ENCODE measurements at places on chromosomes 11 and 22. TPM values are rescaled to one million over a fixed set of nuclear protein-coding genes. Genes with fewer than 3 reads are reported as not detected.

DNA sequence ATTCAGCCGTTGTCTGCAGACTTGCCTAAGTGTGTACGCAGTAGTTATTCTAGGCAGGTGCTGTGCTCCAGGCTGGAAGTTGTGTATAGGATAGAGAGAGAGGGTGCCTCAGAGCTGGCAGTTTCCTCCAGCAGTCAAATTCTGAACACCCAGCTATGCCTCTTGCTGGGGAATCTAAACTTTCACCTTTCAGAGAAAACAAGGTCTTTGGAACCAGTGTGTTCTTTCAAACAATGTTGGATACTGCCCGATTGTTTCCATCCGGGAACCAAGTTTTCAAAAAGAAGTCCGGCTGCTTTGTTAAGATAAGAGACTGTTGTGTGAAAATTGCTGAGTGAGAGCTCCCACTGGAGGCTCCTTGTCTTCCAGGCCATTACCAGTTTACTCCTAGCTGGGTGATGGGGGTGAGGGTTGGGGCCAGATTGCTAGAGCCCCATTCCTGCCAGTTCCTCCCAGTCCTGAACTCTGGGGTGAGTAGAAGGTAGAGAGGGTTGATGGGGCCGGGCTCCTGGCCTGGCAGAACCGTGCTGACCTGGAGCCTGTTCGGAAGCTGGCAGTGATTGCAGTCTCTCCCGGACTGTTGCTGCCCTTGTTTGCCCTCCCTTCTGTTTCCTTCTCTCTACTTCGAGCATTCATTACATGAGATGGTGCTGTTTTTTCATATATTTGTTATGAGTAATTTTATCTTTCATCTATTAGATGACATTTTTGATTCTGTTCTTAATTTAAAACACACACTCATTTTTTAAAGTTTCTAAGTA lies 150.2 kb downstream of the TEAD1 start:
- no peak for DNase-seq

DNA sequence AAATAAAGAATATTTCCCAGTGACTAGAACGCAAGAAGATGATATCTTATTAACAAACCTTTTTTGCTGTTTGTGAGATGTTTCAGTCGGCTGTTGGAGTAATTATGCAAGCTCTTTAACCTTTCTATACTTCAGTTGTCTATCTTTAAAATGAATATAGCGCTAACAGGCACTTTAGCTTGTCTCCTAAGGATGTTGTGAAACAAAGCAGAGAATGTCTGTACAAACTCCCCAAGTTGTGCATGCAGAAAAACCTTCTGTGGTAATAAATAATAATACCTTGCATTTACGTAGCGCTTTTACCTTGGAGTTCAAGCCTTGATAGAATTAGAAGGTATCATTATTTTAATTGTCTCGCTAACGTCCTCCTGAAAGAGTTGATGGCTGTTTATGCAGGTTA lies 1.9 kb upstream of the KDM2A start:
- DNase-seq: no peak

GRCh38 chr11:107042748-107043147 lies 24.5 kb upstream of the GUCY1A2 start:
- DNase-seq: no peak

DNA sequence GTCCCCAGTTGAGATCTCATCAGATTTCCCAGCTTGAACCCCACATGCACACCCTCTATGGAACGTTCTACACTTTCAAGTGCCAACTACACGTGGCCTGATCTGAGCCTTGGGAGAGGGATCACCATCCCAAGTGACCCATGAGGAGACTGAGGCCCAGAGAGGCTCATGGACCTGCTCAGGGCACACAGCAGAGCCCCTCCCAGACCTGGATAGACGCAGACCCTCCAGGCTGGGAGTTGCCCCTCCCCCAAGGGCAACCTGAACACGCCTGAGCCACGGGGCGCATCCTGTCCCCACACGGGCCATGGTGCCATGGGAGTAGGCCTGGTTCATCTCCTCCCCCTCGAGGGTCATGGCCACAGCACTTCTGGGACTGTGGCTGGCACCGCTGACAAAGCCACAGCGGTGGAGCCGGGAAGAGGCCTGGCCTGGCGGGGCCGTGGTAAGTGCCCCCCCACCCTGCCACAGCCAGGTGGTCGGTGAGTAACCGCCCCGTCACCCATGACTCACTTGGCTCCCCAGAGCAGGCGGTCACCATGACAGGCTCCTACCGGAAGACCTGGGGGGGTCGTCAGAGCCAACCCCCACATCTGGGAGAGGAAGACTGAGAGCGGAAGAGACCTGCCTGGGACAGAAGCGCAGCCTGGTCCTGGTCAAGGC lies 8.1 kb downstream of the WNT7B start:
- no peak for DNase-seq

DNA sequence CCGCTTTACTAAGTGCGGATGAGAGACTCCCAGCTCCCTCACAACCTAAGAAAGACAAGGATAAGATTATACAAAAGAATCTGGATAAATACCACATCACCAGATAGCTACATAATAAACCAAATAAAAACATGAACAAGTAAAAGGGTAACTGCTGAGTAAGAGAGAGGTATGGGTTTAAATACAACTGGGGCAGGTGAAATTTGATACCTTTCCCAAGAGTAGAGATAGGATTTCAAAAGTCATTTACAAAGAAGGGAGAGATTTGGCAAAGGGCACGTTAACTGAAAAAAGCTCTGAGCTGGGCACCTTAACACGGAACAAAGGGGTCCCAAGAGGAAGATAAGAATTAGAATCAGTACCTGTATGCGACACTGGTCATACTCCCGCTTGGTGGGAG lies 1.7 kb downstream of the UBXN1 start:
- DNase-seq: no peak

DNA sequence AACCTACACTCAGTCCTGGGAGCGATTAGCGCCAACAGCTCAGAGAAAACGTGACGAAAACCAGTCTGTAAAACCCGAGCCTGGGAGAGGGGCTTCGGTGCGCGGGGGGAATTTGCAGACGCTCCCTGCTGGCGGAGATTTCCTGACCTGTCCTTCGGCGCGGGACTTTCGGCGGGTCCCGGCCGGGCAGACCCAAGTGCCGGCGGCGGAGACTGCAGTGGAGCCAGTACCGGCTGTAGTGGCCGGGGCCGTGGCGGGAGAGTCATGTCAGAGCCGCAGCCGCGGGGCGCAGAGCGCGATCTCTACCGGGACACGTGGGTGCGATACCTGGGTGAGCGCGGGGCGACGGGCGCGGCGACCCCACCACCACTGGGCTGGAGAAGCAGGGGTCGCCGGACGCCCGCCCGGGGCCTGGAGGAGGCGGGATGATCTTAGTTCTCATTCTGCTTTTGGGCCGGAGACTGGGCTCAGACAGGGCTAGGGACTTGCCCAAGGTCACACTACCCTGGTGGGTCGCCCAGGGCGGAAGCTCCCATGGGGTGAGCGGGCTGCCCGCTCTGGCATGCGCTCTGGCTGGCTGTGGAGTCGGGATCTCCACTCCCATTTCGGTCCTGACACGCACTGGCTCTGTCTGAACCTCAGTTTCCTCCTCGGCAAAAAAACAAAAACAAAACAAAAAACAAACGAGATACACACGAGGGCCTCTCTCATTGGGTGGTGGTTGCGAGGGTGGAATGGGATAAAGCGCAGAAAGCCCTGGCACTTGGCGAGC lies at the start of gene MTFP1:
Gene MTFP1 (plus strand): TSS at position 153 of the 772 bp plus-strand sequence. CDS start 112 bp downstream, at position 265.
- DNase-seq: peak; percentile 75

- peak; percentile 66 for DNase-seq
Observed at GRCh38 chr22:49826603-49827270, 936 bp downstream of the BRD1 start.

Gene ART5
- total RNA-seq: not detected

GRCh38 chr11:73343076-73343873 lies 32.9 kb upstream of the RELT start:
- DNase-seq: no peak

GRCh38 chr11:70468256-70469195 lies 70.2 kb downstream of the CTTN start:
- no peak for DNase-seq

All from mucosa of descending colon (tissue), 3 donors.